ENCODE measurements at places on chromosomes 3 and 15. TPM values are rescaled to one million over a fixed set of nuclear protein-coding genes. Genes with fewer than 3 reads are reported as not detected.

GRCh38 chr3:10520072-10520471 is 14.7 kb upstream of the ATP2B2 start:
- H3K27ac ChIP-seq, result no peak overlapping the region
- no peaks in the 10 kb centered on the region for H3K36me3 ChIP-seq
- no peaks in the 10 kb centered on the region for H3K4me1 ChIP-seq
- peaks cover 37% of the 10 kb centered on the region for H3K27me3 ChIP-seq
- no peak for DNase-seq
- H3K4me3 ChIP-seq, result no peak overlapping the region

DNA sequence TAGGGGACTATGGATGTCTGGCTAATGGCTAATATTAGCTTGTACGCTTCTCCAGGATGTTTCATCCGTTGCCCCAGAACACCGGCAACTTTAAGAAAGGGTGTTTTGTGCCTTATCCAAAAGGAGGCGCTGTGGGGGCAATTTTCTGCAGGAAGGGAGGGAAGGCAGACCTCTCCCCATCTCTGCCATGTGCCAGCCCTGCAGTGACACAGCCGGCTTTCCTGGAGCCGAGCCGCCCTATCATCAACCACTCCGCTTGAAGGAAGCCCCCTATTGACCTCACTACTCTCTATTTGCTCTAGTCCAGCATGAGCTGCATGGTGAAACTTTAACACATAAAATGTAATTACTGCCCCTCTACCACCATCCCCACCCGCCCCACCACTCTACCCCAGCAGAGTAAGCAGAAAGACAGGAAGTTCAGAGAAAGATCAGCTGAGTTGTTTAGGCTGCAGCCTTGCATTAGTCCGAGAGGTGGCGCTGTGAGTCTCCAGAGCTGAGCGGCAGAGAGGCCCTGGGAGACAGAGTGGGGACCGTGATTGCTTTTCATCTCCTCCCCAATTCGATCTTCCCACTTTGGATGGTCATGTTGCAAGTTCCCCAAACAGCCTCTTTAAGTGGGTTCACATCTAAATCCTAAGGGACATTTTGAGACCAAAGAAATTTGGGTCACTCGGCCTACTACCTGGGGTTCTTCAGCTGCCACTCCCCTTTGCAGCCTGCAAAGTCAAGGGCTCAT is 24.5 kb upstream of the RAD18 start:
- no peak overlapping the region for H3K27ac ChIP-seq
- no peaks in the 10 kb centered on the region for H3K36me3 ChIP-seq
- peaks cover 2% of the 10 kb centered on the region for H3K27me3 ChIP-seq
- DNase-seq, result peak; percentile 70
- no peak overlapping the region for H3K4me3 ChIP-seq
- H3K4me1 ChIP-seq, result peaks cover 2% of the 10 kb centered on the region

- DNase-seq, result no peak
- no peaks in the 10 kb centered on the region for H3K27me3 ChIP-seq
- no peak overlapping the region for H3K4me3 ChIP-seq
- no peaks in the 10 kb centered on the region for H3K36me3 ChIP-seq
- no peaks in the 10 kb centered on the region for H3K4me1 ChIP-seq
Measured at GRCh38 chr3:173624086-173624485, 226.5 kb downstream of the NLGN1 start.

MKRN2OS gene
- not detected for total RNA-seq

C3orf49 gene
- total RNA-seq, result not detected

- no peak overlapping the region for H3K4me3 ChIP-seq
- no peaks in the 10 kb centered on the region for H3K36me3 ChIP-seq
- no peaks in the 10 kb centered on the region for H3K4me1 ChIP-seq
- no peak for DNase-seq
Measured at GRCh38 chr15:85825719-85826118, 31.0 kb upstream of the KLHL25 start.

Measured in activated CD4-positive, alpha-beta memory T cell treated with anti-CD3 and anti-CD28 coated beads, Interleukin-2, amount 10 ng/mL, durations not matched to agents 7 days and 5 days (primary cell).